ENCODE measurements at places on chromosomes 16 and 17.

- DNase-seq, result no peak
Observed at GRCh38 chr17:40551091-40551878, 14.0 kb downstream of the CCR7 start.

DNA sequence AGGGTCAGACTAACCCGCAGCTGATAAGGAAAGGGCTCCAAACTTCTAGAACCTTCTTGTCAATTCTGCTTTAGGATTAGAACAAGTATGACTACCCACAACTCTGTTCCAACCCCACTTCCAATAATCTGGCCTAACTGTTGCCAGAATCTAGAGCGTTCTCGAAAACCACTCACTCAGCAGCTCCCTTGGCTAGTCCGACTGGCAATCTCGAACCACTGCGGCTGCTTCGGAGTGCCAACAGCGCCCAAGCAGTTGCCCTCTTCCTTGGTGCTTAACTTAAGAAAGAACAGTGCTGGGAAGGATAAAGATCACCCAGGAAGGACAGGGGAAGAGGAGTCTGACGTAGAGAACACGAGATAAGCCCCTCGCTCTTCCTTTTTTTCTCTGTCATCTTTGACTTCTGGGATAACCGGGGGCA, 818 bp downstream of the DNAJC7 start:
- DNase-seq, result no peak

DNA sequence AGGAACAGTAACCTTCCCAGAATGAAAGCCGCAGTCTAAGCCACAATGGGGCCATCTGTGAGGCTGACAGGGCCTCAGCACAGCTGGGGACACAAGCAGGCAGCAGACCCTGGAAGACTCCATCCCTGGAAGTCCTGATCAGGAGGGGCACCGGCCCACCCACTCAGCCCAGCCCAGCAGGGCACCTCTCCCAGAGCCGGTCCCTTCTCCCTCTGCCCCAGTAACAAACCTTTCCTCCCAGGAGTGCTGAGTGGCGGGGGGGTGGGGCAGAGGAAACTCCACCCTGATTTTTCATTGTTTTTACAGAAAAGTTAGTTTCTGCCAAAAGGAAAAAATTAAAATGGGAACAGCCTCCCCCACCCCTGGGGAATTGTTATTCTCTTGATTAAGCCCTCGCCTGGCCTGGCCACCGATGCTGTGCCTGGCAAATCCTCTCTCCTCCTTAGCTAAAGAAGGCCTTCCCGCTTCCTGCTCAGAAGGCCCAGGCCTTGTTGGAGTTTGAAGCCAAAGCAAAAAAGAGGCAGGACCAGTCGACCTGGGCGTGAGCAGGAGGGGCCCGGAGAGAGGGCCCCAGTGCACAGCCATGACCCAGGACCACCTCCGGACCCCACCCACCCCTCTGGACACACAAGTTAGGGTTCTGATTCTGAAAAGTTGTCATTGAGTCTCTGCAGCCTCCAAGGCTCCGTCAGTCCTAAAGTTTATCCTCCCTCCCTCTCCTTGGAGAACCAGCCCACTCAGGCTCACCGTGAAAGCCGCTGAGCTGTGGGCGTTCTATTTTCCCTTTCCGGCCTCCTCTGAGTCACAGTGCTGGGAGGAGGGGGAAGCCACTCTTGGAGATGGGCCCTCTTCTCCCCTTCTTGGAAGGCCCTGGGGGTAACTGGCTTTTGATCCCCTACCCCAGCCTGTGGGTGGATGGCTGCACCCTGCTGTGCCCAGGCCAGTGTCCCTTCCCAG, 128.4 kb upstream of the TNRC6C start:
- DNase-seq, result no peak

DNA sequence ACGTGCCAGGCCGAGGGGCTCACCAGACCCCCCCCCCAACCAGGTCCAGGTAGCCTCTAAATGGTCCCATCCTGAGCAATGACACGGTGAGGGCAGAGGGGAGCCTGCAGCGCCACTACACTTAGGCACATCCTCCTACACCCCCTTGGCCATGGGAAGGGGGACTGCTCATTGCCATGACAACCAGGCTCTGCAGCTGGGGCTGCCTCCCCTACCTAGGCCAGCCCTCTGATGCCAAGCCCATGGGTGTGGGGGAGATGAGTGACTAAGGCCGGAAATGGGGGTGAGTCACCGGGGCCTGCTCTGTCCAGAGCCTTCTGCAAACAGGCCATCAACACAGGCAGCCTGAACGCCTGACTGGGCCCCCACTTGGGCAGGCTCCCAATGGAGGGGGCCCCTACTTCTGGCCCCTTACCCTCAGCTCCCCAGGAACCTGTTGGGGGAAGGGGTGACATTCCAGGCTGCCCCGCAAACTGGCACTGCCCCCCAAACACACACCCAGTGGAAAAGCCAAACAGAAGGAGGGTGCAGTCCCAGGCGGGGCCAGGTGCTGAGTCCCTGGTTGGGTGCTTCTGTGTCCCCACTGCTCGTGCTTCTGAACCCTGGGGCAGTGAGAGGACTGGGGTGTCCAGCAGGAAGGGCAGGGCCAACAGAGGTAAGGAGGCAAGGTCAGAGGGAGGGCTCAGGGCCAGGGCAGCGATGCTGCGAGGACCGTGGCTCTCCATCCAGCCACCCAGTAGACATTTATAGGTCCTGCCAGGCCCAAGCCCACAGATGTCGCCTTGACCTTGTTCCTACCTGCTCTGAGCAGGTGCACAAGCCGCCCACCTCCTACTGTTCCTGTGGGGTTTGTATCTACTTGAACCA, 8.2 kb downstream of the PLCD3 start:
- DNase-seq, result no peak

GRCh38 chr17:15418781-15419180, 48.6 kb downstream of the CDRT4 start:
- DNase-seq, result no peak

DNA sequence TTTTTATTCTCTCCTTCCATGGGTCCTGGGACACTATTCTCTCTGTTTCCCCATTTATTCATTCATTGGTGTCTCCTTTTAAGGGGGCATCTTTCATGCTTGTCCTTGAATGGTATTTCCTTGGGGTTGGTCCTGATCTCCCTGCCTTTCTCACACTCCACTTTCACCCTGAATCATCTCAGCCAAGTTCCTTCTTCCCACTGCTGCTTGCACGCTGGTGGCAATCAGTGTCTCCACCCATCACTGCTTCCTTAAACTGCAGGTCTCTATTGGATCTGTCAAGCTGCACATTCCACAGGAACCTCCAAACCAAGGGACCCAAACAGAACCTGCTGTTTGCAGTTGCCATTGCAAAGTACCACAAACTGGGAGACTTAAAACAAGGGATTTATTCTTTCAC, 89.3 kb upstream of the SDK2 start:
- DNase-seq, result no peak

DNA sequence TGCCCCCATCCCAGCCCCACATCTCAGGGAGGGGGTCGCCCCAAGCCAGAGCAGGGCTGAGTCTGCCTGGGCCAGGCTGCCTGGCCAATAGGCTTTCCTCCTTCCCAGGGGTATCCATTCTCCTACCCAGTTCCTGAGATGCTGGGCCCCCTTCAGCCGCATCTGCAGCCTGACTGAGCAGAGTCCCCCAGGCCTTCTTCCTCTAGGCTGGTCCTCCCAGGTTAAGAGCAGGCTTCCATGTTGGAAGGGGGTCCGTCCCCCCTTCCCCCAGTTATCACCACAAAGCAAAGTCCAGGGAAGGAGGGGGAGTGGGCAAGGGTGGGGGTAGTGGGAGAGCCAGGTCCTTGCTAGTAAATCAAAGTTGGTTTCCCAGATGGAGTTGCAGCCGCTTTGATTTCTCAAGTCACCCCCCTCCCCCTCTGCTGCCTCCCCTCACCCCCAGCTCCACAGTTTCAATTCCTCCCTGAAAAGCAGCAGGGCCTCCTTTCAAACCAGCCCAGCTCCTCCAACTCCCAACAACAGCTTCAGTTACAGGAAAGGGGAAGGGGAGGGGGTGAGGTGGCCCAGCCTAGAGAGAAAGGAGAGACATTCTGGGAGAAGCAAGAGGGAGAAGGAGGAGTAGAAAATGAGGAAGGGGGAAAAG, 9.5 kb upstream of the FZD2 start:
- DNase-seq, result no peak

GRCh38 chr17:50186661-50187393, 14.6 kb downstream of the COL1A1 start:
- no peak for DNase-seq

DNA sequence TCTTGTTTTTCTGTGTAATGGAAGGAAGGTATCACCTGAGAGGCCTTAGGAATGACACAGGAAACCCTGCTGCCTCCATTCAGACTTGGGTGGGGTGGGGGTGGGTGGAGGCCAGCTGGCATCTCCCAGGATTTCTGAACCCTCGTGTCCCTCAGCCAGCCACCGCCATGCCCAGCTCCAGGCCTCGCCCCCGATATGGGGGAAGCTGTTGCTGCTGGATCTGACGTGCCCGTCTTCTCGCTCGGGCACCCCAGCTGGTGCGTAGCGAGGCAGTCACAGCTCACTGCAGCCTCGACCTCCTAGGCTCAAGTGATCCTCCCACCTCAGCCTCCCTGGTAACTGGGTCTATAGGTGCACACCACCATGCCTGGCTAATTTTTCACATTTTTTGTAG, 220.0 kb upstream of the CHMP6 start:
- no peak for DNase-seq

DNA sequence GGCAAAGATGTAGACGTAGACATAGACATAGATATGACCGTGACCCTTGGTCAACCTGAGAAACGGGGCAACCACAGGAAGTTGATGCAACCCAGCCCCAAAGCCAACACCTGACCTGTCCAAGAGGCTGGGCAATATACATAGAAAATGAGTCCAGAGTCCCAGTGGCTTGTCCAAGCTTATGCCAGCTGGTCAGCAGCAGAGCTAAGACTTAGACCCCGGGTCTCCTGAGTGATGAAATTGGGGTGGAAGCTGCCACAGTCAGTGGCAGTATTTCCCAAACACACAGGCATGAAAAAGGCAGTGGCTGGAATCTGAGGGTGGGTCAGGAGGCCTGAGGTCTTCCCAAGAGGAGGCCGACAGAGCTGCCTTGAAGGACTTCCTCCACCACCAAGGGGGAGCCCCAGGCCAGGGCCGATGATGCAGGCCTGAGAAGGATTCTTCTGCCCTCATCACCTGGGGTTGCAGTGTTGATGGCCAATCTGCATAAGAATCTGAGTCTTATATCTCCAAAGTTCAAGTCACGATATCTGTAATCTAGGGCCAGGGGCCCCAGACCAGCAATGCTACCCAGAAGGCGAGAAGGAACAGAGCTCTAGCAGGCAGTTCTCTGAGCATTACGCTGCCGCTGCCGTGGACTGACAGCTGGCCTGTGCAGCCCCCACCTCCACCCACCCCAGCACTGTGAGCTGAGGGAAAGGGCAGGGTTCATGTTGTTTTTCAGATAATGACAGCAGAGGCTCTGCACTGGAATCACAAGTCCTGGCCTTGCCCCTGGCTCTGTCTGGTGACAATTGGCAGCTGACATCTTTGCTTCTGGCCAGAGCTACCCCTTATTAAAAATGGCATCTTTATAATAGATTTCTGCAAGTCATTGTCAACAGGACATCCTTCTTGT, 72.7 kb downstream of the GNAO1 start:
- no peak for DNase-seq

- peak; percentile 69 for DNase-seq
Observed at GRCh38 chr17:43900183-43900857, 7.0 kb downstream of the MPP2 start.

- DNase-seq, result no peak
Observed at GRCh38 chr17:53844491-53845107, 21.9 kb downstream of the KIF2B start.

GRCh38 chr17:35901631-35902175, 21.5 kb upstream of the CCL5 start:
- no peak for DNase-seq

GRCh38 chr16:74901606-74902005, 83.3 kb downstream of the WDR59 start:
- DNase-seq, result no peak

GRCh38 chr16:19697756-19698318, 20.2 kb downstream of the KNOP1 start:
- DNase-seq, result no peak

- DNase-seq, result no peak
Observed at GRCh38 chr17:50033316-50033715, 22.6 kb upstream of the ITGA3 start.

DNA sequence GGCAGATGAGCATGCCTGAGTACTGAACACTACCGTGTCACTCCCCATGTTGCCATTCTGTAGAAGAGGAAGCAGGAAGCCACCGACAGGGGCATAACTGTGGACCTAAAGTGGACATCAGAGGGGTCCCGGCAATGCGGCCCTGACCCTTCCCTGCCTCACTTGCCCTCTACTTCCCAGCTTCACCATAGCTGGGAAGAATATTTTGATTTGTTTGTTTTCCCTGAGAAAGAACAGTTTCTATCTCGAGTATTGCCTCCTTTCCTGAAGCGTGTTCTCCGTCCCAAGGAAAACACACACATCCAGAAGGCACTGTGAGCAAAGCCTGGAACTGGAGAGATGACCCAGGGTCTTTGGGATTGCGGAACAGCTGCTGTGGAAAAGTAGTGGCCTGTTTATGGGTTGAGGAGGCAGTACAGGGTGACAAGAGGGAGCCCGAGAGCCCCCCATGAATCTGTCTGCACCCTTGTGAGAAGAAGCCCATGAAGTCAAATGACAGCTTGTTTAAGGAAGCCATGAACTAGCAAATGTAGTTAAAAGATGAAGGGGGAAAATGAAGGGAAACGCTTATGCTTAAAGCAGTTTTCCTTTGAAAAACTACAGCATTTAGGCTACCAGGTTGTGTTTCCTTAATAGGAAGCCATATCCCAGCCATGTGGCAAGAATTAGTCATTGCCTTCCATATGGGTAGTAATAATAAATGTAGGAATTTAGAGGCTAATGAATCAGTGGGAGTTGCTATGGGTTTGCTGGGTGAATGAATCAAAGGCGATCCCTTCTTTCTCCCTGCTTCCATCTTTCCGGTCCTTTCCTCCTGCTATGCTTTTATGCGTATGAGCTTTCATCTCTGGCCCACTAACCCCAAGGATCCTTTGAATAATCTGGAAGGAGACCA, 90.0 kb upstream of the TBX2 start:
- DNase-seq, result no peak

DNA sequence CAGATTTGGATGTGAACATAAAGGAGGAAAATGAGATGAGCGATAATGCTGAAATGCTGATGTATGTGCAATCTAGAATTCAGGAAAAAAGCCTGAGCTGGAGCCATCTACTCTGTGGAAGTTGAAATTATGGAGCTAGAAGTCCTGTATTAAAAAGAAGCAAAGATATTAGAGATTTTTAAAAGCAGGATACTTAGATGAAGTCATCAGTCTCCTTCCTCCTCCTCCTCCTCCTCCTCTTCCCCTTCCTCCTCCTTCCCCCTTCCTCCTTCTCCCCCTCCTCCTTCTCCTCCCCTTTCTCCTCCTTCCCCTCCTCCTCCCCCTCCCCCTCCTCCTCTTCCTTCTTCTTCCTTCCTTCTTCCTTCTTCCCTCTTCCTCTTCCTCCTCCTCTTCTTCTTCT, 823.8 kb upstream of the CA10 start:
- no peak for DNase-seq

Measured in stimulated activated CD8-positive, alpha-beta memory T cell treated with anti-CD3 and anti-CD28 coated beads, Interleukin-7, amount 100 ng/mL, for 24 hours (primary cell).